ENCODE measurements at places on chromosomes 12 and 14.

DNA sequence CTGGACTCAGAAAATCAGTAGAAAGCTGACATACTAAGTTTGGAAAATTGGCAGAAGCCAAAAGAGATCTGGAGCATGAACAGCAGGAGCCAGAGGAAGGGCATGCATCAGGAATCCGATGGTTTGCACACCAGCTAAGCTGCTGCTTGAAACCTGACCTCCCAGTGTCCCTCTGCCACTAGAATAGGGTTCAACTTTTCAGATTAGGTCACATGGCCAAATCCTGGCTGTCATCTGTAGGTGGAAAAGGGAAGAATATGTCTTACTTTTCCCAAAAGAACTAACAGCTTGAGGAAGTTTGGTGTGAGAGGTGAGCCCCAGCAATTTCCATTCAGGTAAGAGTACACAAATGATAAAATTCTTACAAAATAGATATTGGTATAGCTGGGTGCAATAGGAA, 732.6 kb downstream of the RERGL start:
- DNase-seq, result no peak

GRCh38 chr12:40157336-40157735, 51.5 kb upstream of the SLC2A13 start:
- no peak for DNase-seq

GRCh38 chr12:105721051-105721825, 390.7 kb downstream of the C12orf75 start:
- peak; percentile 46 for DNase-seq

GRCh38 chr12:81297601-81298000, 219.7 kb downstream of the ACSS3 start:
- DNase-seq, result no peak

- no peak for DNase-seq
Measured at GRCh38 chr14:100675699-100676684, 50.7 kb upstream of the DLK1 start.

- DNase-seq, result no peak
Measured at GRCh38 chr12:9156119-9156518, 40.4 kb upstream of the A2M start.

GRCh38 chr12:55642267-55642666, 5.6 kb downstream of the OR10P1 start:
- no peak for DNase-seq

- DNase-seq, result no peak
Measured at GRCh38 chr12:41356181-41356580, 168.1 kb downstream of the PDZRN4 start.

- no peak for DNase-seq
Measured at GRCh38 chr14:58299401-58300330, 1.3 kb downstream of the ARID4A start.

- no peak for DNase-seq
Measured at GRCh38 chr12:89427508-89428156, 75.3 kb upstream of the DUSP6 start.

DNA sequence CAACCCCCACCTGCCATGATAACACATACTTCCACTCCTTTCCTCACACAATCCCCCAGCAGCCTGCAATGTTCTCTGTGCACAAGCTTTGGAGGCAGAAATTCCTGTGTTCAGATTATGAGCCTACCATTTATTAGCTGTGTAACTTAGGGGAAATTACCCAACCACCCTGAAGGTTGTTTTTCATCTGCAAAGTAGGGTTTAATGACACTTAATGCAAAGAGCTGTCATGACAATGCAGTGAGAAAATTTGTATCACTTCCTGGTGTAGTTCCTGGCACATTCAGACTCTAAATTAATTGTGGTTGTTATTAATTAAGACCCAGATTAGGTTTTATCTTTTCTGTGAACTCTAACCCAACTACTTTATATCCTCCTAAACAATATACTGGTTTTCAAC, 122.4 kb upstream of the DYRK2 start:
- no peak for DNase-seq

GRCh38 chr12:49882851-49883464, 20.7 kb downstream of the FAIM2 start:
- DNase-seq, result no peak

GRCh38 chr12:92785563-92785950, 82.8 kb downstream of the PLEKHG7 start:
- no peak for DNase-seq

DNA sequence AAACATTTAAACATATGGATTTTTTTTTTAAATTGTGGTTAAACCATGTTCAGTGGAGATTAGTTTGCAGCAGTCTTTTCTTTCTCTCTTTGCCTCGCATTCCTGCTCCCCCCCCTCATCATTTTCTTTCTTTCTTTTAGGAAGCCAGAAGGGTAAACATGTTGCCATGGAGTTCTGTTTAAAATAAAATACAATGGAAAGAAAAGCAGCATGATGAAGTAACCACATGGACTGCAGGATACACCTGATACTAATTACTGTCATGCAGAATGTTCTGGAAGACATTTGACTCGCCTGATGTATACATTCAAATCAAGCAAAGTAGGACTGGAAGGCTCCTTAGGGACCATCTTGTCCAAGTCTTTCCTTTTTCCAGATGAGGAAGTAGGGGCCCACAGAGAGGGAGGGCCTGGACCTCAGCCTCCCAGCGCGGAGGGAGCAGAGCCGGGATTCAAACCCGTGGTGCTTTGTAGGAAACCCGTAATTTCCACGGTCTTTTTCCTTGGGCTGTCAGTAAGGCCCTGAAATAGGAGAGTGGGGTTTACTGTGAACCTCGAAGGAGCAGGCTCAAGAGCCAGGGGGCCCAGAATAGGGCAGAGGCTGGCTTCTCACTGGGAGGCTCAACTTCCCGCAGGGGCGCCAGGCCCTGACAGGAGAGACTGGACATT, 2.4 kb upstream of the MEG3 start:
- DNase-seq, result no peak

All from NCI-H774 (cell line).